Gastrocnemius medialis (tissue), 4 donors: ENCODE measurements at places on chromosomes 3 and 15. TPM values are rescaled to one million over a fixed set of nuclear protein-coding genes. Genes with fewer than 3 reads are reported as not detected.

RETNLB gene
- not detected for total RNA-seq

ILDR1 gene
- total RNA-seq, result not detected

PLA2G4D gene
- total RNA-seq, result not detected

- peaks cover 19% of the 10 kb centered on the region for H3K4me1 ChIP-seq
- H3K27ac ChIP-seq, result no peak overlapping the region
- H3K4me3 ChIP-seq, result no peak overlapping the region
- no peaks in the 10 kb centered on the region for H3K36me3 ChIP-seq
These were observed 11.0 kb downstream of the TRPM7 start for GRCh38 chr15:50675535-50676144.

GRCh38 chr3:124113485-124113884, 121.6 kb upstream of the ROPN1 start:
- no peaks in the 10 kb centered on the region for H3K36me3 ChIP-seq
- no peak for DNase-seq
- peaks cover 45% of the 10 kb centered on the region for H3K4me1 ChIP-seq
- H3K27me3 ChIP-seq, result no peaks in the 10 kb centered on the region
- no peak overlapping the region for H3K27ac ChIP-seq

DNA sequence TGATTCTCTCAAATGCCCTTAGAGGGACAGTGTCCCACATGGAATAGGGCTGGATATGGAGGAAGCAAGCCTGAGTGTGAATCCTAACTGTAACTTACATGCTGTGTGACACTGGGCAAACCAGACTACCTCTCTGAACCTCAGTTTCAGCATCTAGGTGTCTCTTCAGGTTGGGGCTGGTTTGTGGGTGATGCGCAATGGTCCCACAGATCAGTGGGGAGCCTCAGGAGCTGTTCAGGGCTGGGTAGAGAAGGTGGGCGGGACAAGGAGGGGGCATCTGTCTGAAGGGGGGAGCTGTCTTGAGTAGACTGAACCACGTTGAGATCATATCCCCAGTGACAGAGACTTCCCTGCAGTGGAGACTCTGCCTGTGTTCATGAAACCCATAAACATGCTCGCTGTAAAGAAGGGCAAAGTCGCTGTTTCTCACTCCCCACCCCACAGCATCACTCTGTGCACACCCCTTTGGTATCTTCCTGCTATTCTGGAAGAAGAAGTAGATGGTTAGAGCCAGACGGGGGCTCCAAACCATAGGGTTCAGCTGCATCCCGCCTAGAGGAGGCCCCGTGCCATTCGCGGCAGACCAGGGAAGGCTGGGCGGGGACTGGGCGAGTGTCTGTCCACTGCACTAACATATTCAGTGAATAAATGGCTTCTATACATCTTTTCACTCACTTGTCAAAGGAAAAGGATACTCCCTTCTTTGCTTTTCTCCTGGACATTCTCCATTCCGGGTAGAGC, 28.4 kb downstream of the SRPRB start:
- no peaks in the 10 kb centered on the region for H3K27me3 ChIP-seq
- H3K4me1 ChIP-seq, result no peaks in the 10 kb centered on the region
- no peak overlapping the region for H3K4me3 ChIP-seq
- DNase-seq, result no peak

- H3K36me3 ChIP-seq, result peaks cover 6% of the 10 kb centered on the region
- H3K27ac ChIP-seq, result no peak overlapping the region
- H3K4me3 ChIP-seq, result no peak overlapping the region
- no peaks in the 10 kb centered on the region for H3K27me3 ChIP-seq
- no peak for DNase-seq
These were observed 68.4 kb downstream of the MINDY2 start for GRCh38 chr15:58839485-58839884.
